ENCODE measurements at places on chromosomes 6 and 20.

DNA sequence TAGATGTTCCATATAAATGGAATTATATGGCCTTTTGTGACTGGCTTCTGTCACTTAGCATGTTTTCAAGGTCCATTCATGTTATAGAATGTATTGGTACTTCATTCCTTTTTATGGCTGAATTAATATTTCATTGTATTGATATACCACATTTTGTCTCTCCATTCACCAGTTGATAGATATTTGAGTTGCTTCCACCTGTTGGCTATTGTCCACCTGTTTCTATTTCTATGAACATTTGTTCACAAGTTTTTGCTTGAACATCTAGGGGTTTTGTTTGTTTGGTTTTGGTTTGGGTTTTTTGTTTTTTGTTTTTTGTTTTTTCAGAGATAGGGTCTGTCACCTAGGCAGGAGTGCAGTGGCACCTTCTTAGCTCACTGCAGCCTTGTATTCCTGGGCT, 23.2 kb downstream of the WFDC3 start:
- DNase-seq, result no peak

DNA sequence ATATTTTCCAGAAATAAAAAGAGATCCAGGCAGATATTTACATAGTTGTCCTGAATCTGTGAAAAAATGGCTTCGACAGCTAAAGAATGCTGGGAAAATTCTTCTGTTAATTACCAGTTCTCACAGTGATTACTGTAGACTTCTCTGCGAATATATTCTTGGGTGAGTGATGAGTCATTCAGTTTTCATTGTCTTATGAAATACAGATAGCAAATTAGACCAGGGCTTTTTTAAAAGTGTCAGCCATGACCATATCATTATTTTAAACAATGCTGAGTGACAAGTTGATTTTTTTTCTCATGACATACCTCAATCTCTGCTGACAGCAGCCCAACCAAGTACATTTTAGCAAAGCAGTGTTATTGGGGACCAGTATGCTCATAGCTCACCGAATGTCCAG, 32.8 kb downstream of the TSPYL4 start:
- DNase-seq, result no peak

GRCh38 chr20:50580016-50580747, 70.0 kb downstream of the PTPN1 start:
- DNase-seq, result no peak

DNA sequence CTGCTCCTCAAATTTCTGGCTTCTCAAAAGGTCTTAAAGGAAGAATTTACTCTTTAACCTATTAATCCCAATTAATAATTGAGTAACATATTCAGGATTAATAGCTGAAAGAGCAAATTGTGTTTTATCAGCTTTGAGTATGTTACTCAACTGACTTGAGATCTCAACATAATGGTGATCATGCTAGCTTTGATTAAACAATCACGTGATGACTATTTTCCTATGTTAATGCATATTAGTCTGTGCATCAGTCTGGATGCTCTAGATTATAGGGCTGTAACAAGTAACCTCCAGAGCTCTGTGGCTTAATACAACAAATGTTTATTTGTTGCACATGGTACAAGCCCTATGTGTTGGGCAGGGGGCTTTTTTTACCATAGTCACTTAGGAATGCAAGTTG, 313.4 kb upstream of the BTBD3 start:
- no peak for DNase-seq

GRCh38 chr20:63698739-63699465, 2.5 kb downstream of the TNFRSF6B start:
- no peak for DNase-seq
